ENCODE measurements at places on chromosomes 4 and X.

GRCh38 chr4:134622199-134622598 lies 420.6 kb upstream of the PABPC4L start:
- no peak for DNase-seq

- no peak for DNase-seq
Measured at GRCh38 chr4:132299841-132300240, 849.3 kb upstream of the PCDH10 start.

DNA sequence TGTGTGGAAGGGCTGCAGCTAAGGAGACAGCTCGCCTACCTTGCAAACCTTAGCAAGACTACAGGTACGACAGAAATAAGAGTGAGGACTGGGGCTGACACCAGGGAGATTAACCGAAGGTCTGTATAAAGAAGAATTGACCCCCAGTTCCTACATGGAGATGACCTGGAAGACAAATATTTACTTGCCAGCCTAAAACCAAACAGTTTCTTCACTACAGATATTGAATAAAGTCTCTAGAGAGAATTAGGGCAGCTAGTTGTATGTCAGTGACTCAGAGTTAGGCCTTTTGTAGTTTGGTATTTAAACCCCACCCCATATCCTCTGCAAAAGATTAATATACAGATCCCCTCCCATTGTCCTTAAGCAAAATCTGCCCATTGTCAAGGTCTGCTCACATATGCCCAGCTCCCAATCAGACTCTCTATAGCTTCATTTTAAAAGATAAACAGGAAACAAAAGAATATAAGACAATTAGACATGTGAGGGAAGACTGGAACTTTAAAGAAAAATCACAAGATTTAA lies 28.1 kb upstream of the FRMPD3 start:
- no peak for DNase-seq

DNA sequence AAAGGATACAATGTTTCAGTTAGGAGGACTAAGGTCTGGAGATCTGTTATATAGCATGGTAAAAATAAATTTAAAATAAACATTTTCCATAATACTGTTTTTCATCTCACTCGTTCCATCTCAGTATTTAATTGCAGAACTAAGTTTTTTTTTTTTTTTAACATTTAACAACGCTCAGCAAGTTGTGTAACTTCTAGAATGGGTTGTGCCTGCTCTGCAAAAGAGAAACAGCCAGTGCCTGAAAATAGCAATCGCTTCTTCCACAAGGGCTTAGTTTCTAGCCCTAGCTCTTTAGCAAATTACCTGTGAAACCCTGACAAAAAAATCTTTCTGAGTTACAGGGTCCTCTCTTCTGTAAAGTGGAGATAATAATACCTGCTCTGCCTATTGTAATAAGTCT lies 41.9 kb downstream of the CNGA1 start:
- DNase-seq: no peak

- DNase-seq: no peak
Measured at GRCh38 chrX:39836802-39837420, 260.8 kb downstream of the BCOR start.

DNA sequence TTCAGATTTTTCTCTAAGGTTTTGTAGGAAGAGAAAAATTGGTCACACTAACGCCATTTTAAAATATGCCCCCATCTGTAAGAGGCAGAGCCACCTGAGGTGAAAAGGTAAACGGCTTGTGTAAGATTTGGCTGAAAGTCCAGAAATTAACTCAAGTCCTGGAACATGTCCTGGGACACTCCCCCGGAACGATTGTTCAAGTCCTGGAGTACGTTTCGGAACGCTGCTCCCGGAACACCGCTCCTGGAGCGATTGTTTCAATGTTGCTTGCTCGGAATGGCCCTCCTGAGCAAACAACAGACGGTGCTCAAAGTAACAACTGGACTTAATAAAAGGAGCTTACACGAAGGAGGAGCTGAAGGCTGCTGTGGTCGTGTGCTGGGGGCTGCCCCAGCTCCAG lies 796.5 kb upstream of the SLIT2 start:
- DNase-seq: no peak

GRCh38 chrX:148161701-148162100 lies 180.6 kb downstream of the FMR1NB start:
- DNase-seq: no peak

GRCh38 chrX:130563476-130563875 lies 161.7 kb downstream of the RBMX2 start:
- DNase-seq: no peak

- DNase-seq: no peak
Measured at GRCh38 chr4:82450966-82451755, 20.8 kb downstream of the ENOPH1 start.

- no peak for DNase-seq
Measured at GRCh38 chrX:133511041-133511440, 95.8 kb upstream of the GPC4 start.

GRCh38 chr4:159308566-159309340 lies 205.9 kb downstream of the RAPGEF2 start:
- DNase-seq: no peak

GRCh38 chr4:174714393-174715211 lies 114.4 kb downstream of the GLRA3 start:
- peak; percentile 19 for DNase-seq

DNA sequence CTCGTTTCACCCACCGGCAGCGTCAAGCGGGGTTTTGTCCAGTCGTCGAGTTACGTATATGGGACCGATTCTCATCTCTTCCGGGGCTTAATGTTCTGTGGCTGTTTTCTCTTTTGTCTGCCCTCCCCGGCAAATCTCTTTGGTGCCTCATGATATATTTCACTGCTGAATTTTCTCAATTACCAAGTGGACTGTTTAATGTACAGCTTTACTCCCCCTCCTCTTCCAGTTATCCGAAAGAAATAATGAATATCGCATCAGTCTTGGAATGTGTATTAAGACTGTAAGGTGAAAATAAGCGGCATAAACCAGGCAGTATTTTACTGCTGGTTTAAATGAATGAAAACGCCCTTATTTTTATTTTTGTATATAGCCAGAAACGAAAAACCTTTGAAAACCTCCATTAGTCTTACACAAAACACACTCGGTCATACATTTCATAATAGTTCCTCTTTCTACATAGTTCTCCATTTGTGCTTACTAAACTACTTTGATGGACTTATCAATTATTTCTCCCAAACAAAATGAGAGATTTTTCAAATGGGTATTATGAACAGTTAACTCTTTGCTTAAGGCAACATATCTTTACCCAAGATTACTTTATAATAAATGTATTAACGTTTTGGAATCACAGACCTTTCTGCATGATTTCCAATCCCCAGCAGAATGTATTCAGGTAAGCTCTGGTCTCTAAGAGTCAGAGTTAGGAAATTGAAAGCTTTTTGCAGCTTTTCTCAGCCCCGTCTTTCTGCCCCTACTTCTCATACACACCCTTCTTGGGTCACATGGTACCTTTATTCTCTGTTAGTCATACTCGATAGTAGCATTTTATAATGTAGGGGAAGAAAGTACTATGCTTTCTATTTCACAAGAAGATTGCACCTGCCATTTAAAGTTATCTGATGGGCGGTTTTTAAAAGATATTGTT lies 979 bp downstream of the RP2 start:
- peak; percentile 2 for DNase-seq

DNA sequence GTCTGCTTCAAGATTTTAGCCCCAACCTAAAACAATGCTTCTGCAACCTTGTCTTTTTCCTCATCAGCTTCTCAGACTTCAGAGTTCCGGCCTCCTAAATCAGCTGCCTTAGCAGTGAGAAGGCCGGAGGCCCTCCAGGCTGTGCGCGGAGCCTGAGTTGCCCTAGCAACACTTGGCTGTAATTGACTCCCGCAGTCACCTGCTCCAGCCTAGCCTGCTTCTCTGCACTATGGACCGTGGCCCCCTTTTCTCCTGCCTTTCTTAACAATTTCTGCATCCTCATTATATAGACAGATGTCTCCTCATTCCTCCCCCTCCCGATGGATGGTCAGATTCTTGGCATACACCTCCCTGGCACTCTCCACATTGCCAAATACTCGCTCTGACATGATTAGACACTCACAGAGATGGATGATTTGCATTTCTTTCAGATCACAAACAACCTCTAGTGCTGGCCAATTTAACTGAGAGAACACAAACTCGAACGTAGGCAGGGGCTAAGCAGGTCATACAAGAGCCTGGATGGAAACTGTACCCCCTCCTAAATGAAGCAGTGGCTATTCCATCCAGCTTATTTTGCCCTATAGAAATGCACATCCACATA lies 9.5 kb upstream of the HUWE1 start:
- no peak for DNase-seq

DNA sequence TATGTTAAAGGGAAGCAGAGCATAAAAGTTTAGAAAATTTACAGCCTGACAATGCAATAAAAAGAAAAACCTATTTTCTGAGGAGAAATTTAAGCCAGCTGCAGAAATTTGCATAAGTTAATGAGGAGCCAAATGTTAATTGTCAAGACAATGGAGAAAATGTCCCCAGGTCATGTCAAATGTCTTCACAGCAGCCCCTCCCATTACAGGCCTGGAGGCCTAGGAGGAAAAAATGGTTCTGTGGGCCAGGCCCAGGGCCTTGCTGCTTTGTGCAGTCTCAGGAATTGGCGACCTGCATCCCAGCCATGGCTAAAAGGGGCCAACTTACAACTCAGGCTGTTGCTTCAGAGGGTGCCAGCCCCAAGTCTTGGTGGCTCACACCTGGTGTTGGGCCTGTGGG lies 275.4 kb upstream of the RPS6KA3 start:
- no peak for DNase-seq

DNA sequence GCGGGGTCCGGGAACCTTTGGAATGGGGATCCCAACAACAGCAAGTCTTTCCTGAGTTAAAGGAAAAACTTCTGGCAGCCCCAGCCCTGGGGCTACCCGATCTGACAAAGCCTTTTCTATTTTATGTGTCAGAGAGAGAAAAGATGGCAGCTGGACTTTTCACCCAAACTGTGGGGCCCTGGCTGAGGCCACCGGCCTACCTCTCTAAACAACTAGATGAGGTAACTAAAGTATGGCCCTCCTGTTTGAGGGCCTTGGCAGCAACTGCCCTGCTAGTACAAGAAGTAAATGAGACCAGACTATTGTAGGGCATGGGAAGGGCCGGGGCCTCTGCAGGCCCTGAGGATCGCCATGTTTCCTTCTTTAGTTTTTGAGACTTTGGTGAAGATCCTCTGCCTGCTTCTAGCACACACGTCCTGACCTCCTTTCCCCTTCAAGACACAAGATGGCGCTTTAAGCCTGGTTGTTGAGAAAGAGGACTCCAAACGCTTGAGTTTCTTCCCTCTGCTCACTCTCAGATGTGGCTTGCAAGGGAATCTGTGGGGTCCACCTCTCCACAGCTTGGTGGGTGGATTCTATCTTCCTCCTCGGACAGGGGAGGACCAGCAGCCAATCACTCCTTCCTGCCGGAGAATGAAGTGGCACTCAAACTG lies 18.5 kb upstream of the DRD5 start:
- peak; percentile 40 for DNase-seq

DNA sequence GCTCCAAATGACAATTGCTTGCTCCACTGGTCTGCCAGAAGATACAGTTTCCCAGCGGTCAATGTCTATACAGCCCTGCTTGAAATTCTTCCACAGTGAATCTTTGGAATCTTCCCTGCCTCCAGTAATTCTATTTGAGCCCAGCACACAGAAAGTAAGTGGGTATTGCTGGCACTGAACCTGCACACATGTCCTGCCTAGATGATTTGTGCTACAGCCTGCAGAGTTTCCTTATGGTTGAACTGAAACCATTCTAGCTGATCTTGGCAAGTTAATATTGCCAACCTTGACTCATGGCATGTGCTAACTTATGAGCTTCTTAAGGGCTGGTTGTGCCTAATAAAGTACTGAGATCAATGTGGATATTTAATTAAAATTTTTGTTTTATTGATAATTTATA lies 553.8 kb upstream of the GNPDA2 start:
- DNase-seq: no peak

DNA sequence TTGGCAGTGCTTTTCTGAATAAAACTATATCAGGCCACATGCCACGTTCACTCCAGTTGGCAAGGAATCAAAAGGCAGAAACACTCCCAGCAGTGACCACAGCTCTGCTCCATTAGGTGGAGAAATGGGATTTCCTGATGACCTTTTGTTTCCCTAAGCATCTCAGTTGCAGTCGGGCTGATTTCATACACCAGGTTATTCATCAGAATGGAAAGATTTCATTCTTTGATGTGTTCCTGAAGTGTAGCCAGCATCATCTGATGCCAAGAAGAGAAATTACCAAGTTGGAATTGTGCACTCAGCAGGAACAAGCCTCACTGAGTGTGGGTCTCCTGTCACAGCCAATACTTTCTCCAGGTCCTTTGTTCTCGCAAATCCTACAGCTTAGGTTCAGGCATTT lies 193.7 kb downstream of the SPATA18 start:
- no peak for DNase-seq

DNA sequence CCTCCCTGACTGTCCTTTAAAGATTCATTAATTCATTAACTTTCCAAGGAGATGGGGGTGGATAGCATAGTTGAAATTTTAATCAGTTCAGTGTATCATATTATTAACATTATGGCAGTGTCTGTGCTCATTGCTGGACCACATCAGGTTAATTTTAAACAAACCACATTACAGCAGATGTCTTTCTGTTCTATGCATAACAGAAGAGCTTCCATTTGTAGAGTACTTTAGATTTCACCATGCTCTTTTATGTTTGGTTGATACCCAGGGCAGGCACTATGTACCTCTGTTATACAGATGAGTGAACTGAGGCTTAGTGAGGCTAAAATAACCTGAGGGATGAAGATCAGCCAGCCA lies 41.1 kb downstream of the AFF2 start:
- DNase-seq: no peak

Data from stimulated activated CD4-positive, alpha-beta T cell treated with anti-CD3 and anti-CD28 coated beads, Interleukin-15, amount 100 ng/mL, for 24 hours (primary cell).